ENCODE measurements at places on chromosomes 3 and 15. TPM values are rescaled to one million over a fixed set of nuclear protein-coding genes. Genes with fewer than 3 reads are reported as not detected.

GRCh38 chr3:45309876-45310275, 78.5 kb upstream of the LARS2 start:
- DNase-seq: no peak

Gene TM6SF1
- 2.6 TPM for total RNA-seq

DNA sequence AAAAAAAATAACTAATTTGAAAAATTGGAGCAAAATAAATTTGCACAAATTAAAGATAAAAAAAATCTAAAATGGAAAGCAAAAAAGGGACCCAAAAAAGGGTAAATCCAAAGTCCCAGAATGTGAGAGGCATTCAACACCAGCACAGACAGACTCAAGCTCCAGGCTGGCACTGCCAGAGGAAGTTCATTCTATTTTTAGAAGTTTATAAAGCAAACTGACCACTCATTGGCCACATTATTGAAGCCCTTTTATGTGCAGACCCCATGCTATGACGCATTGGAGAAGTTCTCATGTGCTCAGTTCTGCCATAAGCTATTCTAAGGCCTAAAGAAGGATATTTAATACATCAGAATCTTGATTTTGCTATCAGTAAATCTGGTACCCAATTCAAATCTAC, 17.6 kb upstream of the BOC start:
- no peak for DNase-seq

DNA sequence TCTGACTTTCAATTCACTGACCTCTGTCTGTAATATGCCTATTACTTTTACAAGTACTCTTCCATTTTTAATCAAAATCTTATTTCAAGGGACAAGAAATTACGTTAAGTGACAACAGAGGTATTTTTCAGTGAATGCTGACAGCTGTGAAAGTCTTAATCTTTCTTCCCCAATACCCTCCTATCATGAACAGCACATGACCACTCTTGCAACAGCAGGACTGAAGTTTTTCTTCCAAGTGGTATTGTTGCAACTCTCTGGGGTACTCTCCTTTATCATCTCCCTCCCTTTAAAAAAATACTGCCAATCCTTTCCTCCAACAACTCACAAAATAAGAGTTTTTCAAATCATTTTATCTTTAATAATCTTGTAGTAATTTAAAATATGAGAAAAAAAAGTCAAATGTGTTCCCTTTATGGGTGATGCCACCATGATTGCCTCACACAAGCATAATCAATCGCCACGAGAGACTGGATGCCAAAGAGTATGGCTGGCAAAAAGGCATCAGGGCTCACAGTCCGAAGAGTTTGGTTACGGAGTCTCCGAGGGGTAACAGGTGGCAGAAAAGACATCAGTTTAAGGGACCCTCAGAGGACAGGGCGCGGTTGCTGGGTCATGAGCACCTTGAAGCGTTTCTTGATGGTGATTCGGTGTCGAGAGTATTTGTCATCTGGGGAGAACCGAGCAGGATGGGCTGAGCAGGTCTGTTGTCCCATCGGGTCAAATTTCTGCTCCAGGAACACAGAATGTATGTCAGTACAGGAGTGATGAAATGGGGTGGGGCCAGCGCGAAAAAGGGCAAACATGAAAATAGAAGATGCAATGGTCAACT, 1.3 kb downstream of the NOP10 start:
- DNase-seq: no peak

DNA sequence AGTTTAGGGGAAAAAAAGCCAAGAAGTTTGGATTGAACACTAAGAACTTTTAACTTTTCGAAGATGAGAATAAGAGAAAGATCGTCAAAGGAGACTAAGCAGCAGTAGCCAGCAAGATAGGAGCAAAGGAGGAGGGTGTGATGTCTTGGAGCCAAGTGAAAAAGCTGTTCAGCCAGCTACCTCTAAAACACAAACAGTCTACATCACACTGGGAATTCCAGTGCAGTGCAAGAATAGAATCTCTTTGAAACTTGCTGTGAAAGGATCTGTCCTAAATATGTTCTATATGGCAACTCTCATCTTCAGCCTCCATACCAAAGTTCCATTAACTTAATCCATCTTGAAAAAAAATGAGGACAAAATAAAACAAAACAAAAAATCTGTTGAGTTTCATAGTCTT, 541.5 kb downstream of the MAGI1 start:
- no peak for DNase-seq

DNA sequence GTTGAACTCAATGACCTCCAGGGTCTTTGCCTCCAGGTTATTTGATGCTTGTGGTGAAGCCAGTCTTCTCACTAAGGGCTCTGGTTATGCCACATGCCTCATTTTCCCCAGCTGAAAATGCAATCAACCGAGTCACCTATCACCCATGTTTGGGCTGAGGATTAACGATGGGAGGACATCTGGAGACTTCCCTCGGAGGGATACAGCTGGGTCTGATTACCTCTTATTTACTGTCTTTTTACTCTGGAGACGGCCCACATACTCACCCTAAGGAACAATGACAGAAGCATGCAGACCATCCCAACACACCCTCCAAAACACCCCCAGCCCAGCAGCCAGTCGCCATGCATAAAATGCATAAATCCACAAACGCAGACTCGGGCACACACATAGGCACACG, 187.4 kb downstream of the OPA1 start:
- no peak for DNase-seq

DNA sequence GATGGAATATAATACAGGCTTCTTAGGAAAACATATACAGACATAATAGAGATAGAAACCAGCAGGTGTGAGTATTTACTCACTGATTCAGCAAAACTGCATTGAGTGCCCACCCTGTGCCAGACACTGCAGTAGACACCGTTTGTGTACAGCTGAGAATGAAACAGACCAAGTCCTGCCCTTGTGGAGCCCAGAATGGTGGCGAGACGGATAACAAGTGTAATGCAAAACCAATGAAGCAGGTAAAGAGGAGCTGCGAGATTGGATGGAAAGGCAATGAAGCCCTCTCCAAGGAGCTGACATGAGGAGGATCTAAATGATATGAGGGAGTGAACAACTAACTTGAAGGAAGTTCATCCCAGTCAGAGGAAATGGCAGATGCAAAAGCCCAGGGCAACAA, 256.4 kb downstream of the MEX3B start:
- no peak for DNase-seq

GRCh38 chr15:96345560-96346399, 15.3 kb downstream of the NR2F2 start:
- peak; percentile 86 for DNase-seq

GRCh38 chr15:75161917-75162414, 39.7 kb upstream of the C15orf39 start:
- no peak for DNase-seq

- DNase-seq: peak; percentile 47
Measured at GRCh38 chr3:124886168-124887056, 753 bp downstream of the ITGB5 start.

- no peak for DNase-seq
Measured at GRCh38 chr15:40365016-40365415, 7.0 kb downstream of the DISP2 start.

GRCh38 chr3:143594206-143594605, 254.1 kb downstream of the SLC9A9 start:
- DNase-seq: no peak

Gene CASR
- not detected for total RNA-seq

DNA sequence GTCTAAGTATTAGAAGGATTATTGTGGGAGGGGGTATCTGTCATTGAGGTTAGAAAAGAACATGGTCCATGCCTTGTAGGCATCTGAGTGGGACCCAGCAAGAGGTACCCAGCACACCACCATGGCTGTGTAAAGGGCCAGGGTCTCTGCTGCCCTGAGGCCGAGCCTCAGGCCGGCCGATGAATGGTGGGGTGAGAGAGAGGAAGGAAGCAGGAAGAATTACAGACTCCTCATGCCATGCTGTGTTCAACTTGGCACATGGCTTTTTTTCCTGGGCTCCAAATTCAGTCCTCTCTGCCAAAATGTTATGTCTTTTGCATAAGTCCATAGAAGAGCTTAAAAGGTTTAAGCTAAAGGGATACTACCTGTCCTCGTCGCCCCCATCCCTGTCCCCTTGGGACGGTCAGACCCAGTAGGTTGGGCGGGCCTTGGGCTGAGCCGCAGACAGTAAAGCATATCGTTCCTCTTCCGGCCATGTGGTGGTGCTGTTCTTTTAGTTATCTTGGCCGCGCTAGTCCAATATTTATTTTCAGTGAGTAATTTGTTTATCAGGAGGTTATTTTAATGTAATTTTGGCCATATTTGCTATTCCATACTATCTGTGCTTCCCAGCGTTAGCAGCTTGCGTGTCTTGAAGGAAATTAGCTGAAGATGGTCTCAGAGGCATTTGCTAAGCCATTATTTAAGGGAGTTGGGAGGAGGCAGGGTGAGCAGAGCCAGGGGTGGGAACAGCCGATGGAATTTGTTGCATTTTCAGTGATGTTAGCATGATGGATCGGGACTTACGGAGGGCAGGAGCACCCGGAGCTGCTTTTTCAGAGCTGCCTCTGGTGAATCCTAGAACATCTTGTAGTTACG, 152.4 kb downstream of the AGBL1 start:
- DNase-seq: peak; percentile 17

Gene INKA1
- total RNA-seq: 3.1 TPM

Gene SLC12A8
- 0.58 TPM for total RNA-seq

- DNase-seq: no peak
Measured at GRCh38 chr15:37524601-37525000, 409.8 kb upstream of the TMCO5A start.

Gene GABRG3
- 3.0 TPM for total RNA-seq

Gene CIP2A
- total RNA-seq: 3.3 TPM

GRCh38 chr3:35383719-35384555, 255.4 kb upstream of the ARPP21 start:
- DNase-seq: no peak

Data from uterus (tissue), 4 donors.